Activated T-cell treated with anti-CD3 and anti-CD28 coated beads, Interleukin-2, amount 50 U/mL, for 72 hours (primary cell): ENCODE measurements at places on chromosomes 3 and 15. TPM values are rescaled to one million over a fixed set of nuclear protein-coding genes. Genes with fewer than 3 reads are reported as not detected.

DNA sequence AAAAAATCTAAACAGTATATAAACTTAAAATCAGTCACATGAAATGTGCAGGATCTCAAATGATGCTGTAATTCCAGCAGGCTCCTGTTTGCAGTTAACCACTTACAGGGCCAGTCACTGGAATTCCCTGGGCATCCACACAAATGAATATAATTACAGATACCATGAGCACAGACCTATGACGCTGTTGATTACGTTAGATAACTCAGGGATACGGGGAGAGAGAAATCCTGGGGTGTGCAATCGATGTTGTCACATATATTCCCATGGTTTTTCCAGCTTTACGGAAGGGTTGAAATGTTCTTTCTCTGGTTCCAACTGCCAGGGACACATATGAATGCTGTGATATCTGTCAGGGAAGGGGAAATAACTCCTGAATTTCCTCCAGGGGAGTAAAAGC lies 100.8 kb downstream of the RORA start:
- no peak for DNase-seq
- H3K4me3 ChIP-seq, result no peak overlapping the region
- no peak overlapping the region for H3K27ac ChIP-seq
- H3K27me3 ChIP-seq, result peaks cover 24% of the 10 kb centered on the region
- no peaks in the 10 kb centered on the region for H3K4me1 ChIP-seq

DNA sequence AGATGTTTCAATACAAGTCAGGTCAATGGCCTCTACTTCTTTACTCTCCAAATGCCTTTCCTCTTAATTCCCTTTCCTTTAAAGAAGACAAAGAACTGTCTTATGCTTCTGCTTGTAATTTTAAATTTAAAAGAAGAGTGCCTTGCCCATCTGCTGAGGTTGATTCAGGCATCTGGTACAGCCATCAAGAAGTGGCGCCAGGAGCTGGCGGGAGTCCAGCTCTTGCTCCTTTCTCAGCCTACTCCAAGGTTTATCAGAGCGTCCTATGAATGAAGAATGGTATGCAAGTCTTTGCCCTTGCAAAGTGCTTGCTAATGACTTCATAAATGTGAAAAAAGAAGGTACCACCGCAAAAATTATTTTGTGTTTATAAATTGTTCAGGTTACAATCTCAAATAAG lies 294.6 kb upstream of the TGFBR2 start:
- no peak overlapping the region for H3K4me3 ChIP-seq
- no peaks in the 10 kb centered on the region for H3K27me3 ChIP-seq
- H3K4me1 ChIP-seq, result no peaks in the 10 kb centered on the region
- no peak overlapping the region for H3K27ac ChIP-seq
- H3K36me3 ChIP-seq, result peaks cover under 1% of the 10 kb centered on the region

The SLC24A5 gene
- not detected for total RNA-seq

DNA sequence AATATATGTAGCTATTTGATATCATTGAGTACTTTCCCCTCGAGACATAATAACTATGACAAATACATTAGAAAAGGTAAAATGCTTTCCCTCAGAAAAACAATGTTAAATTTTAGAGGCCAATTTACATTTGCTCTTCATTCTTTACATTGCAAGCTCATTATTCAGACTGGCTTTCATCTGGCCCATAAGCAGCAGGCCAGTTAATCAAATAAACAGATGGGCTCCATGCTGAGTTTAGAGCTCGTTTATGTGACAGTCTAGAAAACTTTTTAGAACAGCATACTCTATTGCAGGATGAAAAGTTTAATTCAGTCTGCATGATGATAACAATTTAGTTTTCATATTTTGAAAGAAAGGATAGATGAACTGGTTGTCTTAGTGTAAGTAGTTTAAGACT lies 150.6 kb downstream of the DUT start:
- no peaks in the 10 kb centered on the region for H3K27me3 ChIP-seq
- H3K27ac ChIP-seq, result no peak overlapping the region
- H3K4me3 ChIP-seq, result no peak overlapping the region
- DNase-seq, result no peak
- no peaks in the 10 kb centered on the region for H3K4me1 ChIP-seq

GRCh38 chr3:53318522-53318921 lies 28.8 kb downstream of the DCP1A start:
- DNase-seq, result no peak
- H3K4me1 ChIP-seq, result peaks cover 8% of the 10 kb centered on the region
- no peaks in the 10 kb centered on the region for H3K36me3 ChIP-seq
- no peak overlapping the region for H3K27ac ChIP-seq
- no peaks in the 10 kb centered on the region for H3K27me3 ChIP-seq
- no peak overlapping the region for H3K4me3 ChIP-seq

DNA sequence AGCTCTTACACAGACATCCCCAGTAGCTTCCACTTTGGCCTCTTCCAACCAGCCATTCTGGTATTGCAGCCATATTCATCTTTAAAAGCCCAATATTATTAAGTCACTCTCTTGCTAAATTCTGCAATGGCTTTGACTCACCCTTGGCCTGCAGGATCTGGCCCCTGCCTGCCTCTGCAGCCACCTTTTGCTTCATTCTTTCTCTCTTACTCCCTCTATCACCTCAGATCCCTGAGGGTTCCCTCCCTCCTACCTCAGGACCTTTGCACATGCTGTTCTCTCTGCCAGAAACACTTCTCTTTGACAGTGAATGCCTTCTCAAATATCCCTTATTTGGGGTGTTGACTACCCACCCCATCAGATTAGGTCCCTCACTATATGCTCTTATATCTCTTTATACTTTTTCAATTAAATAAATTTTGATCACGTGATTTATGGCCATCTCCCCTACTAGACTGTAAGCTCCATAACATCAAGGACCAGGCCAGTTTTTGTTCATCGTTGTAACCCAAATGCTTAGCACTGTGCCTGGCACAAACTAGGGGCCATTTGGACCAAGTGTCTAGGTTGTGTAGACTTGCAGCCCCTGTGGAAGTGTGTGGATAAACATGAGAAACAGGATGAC lies 32.3 kb upstream of the UBE2Q2 start:
- no peaks in the 10 kb centered on the region for H3K36me3 ChIP-seq
- H3K27me3 ChIP-seq, result peaks cover 8% of the 10 kb centered on the region
- H3K27ac ChIP-seq, result no peak overlapping the region

The CCR1 gene
- total RNA-seq, result 0.17 TPM

The LCMT2 gene
- total RNA-seq, result 7.8 TPM
